ENCODE measurements at places on chromosomes 7 and 10. TPM values are rescaled to one million over a fixed set of nuclear protein-coding genes. Genes with fewer than 3 reads are reported as not detected.

FXYD4 gene
- total RNA-seq, result not detected

PODXL gene
- 42.7 TPM for total RNA-seq

AGR2 gene
- total RNA-seq, result not detected

SCART1 gene
- 2.1 TPM for total RNA-seq

DRGX gene
- total RNA-seq, result not detected

GPR85 gene
- 7.2 TPM for total RNA-seq

CCL24 gene
- not detected for total RNA-seq

GRCh38 chr10:71660313-71660712 lies 59.3 kb downstream of the C10orf105 start:
- no peak overlapping the region for H3K27ac ChIP-seq
- H3K4me3 ChIP-seq, result no peak overlapping the region
- H3K4me1 ChIP-seq, result no peaks in the 10 kb centered on the region
- no peaks in the 10 kb centered on the region for H3K36me3 ChIP-seq

- no peaks in the 10 kb centered on the region for H3K36me3 ChIP-seq
- peaks cover 8% of the 10 kb centered on the region for H3K4me1 ChIP-seq
- 0 out of 2 replicates have a peak overlapping the region, but pooled peaks have one; percentile 1 for H3K27ac ChIP-seq
- H3K27me3 ChIP-seq, result no peaks in the 10 kb centered on the region
- no peak overlapping the region for H3K4me3 ChIP-seq
Observed at GRCh38 chr7:5549096-5549763, 125.6 kb upstream of the TNRC18 start.

- H3K4me3 ChIP-seq, result no peak overlapping the region
- no peak overlapping the region for H3K27ac ChIP-seq
- no peak for DNase-seq
Observed at GRCh38 chr7:101832685-101833375, 15.4 kb downstream of the CUX1 start.

DNA sequence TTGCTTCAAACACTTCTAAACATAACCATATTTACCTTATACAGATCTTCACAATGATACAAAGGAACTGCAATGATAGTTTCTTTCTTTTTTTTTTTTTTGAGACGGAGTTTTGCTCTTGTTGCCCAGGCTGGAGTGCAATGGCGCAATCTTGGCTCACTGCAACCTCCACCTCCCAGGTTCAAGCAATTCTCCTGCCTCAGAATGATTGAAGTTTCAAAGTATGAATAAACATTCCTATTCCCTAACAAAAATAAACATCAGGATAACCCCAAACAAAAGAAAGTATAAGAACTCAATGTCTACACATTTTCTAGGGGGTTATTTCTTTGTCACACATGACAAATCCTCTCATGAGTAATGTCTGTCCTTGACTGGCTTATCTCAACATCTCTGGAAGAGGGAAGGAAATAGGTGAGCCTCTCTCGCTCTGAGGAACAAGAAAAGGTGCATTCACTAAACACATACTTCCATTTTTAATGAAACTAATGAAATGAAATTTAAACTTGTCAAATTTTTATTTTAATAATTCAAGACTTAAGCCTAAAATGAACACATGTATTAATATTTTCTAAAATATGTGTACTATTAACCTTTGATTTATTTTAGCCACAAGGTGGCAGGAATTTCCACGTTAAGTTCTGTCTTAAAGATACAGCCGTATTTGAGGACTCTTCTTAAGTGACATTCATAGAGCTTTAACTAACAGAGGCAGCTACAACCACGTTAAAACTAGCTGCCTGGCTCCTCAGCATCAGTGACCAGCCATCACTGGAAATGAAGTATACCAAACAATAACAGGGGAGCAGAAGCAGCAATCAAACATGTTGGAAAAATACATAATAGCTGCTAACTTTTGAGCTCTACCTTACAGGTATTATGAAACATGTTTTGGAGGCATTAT lies 58.3 kb downstream of the MALSU1 start:
- peak; percentile 59 for DNase-seq
- peaks cover 5% of the 10 kb centered on the region for H3K36me3 ChIP-seq
- 0 out of 2 replicates have a peak overlapping the region, but pooled peaks have one; percentile 3 for H3K4me3 ChIP-seq
- peaks cover 19% of the 10 kb centered on the region for H3K4me1 ChIP-seq

- H3K36me3 ChIP-seq, result no peaks in the 10 kb centered on the region
- peak overlapping the region; percentile 56 for H3K4me3 ChIP-seq
- H3K27ac ChIP-seq, result no peak overlapping the region
- H3K27me3 ChIP-seq, result no peaks in the 10 kb centered on the region
- peaks cover 5% of the 10 kb centered on the region for H3K4me1 ChIP-seq
- no peak for DNase-seq
Observed at GRCh38 chr7:95238252-95238943, 85.9 kb downstream of the PON1 start.

DNA sequence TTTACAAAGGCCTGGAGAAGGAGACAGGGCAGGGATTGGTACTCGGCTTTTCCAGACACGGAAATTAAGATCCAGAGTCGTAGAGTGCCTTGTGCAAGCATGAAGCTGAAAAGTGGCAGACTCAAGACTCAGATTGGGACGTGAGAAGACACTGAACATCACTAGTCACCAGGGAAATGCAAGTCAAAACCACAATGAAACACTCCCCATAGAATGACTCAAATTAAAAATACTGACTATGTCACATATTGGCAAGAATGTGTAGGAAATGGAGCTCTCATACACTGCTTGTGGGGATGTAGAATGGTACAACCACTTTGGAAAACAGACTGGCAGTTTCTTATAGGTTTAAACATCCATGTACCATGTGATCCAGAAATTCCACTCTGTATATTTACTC lies 472.0 kb downstream of the RPS24 start:
- DNase-seq, result peak; percentile 58
- no peak overlapping the region for H3K27ac ChIP-seq
- H3K4me1 ChIP-seq, result peaks cover 8% of the 10 kb centered on the region
- no peaks in the 10 kb centered on the region for H3K27me3 ChIP-seq

- H3K27me3 ChIP-seq, result no peaks in the 10 kb centered on the region
- no peaks in the 10 kb centered on the region for H3K4me1 ChIP-seq
- no peaks in the 10 kb centered on the region for H3K36me3 ChIP-seq
Observed at GRCh38 chr7:118731854-118732253, 507.4 kb downstream of the ANKRD7 start.

DNA sequence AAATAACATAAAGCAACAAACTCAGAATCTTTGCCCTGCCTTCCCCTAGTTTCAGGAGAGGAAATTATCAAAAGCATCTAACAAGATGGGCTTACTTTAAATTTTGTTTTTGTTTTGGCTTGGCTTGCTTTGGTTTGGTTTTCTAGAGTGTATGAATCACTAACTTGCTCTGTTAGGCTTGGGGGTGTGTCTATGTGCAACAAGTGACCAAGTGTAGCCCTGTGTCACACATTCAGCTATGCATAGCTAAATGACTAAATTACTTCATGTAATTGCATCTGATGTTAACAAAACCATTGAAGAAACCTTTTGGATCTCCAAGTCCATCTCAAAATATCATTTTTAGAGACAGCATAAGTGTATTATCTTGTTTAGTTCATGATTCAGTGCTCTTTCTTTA lies 251.0 kb downstream of the TFEC start:
- H3K4me3 ChIP-seq, result no peak overlapping the region
- H3K4me1 ChIP-seq, result peaks cover 6% of the 10 kb centered on the region
- no peak overlapping the region for H3K27ac ChIP-seq
- H3K36me3 ChIP-seq, result no peaks in the 10 kb centered on the region
- H3K27me3 ChIP-seq, result no peaks in the 10 kb centered on the region

Measured in GM23248 (cell line).